ENCODE measurements at places on chromosomes 12 and 14. TPM values are rescaled to one million over a fixed set of nuclear protein-coding genes. Genes with fewer than 3 reads are reported as not detected.

Gene P2RX7
- not detected for total RNA-seq

Gene AMHR2
- 0.75 TPM for total RNA-seq

Gene DNAI7
- 0.18 TPM for total RNA-seq

Gene PMEL
- 1.4 TPM for total RNA-seq

Gene POTEM
- total RNA-seq, result not detected

Gene OSGEP
- total RNA-seq, result 25.2 TPM

Gene FAM161B
- 1.5 TPM for total RNA-seq

Gene MSRB3
- 21.0 TPM for total RNA-seq

Gene YBX3
- total RNA-seq, result 276 TPM

Gene TC2N
- 0.70 TPM for total RNA-seq

All from A549 treated with GW870086 at 1 μM for 4 hours (cell line).